Stimulated activated CD8-positive, alpha-beta memory T cell treated with anti-CD3 and anti-CD28 coated beads, Interleukin-7, amount 100 ng/mL, for 1 hour (primary cell): ENCODE measurements at places on chromosomes 4 and X.

GRCh38 chr4:114870987-114871386 lies 242.4 kb downstream of the NDST4 start:
- DNase-seq = no peak

GRCh38 chrX:67545893-67546495 lies 2.2 kb downstream of the AR start:
- no peak for DNase-seq

DNA sequence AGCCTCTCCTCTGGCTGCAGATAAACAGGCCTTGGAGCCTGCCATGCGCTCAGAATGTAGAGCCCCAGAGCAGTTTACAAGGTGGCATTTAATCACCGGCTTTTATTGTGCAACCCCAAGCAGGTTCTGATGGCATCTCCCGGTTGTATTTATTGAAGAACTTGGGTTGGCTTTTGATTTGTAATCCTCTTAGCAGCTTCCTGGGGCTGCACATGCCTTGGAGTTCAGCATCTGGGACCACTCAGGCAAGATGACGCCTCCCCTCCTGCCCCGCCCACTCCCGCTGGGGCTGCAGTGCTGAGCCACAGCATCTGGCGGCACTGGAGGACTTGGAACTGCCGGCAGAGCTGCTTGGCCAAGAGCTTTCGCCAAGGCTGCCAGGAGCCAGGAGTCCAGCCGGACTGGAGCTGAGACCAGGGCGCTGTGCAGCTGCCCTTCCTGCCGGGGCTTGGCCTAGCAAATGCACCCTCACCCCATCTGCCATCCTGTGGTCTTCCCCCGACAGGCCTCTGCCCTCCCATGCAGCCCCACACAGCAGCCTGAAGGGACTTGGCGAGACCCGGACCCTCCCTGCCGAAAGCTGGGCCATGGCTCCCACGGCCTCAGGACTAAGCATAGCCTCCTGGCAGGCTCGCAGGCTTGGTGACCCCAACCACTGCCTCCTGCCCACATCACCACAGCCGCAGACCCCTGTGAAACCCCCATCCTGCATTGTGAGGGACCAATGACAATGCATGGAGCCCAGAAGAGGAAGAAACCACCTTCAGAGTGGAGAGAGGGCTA lies 5.4 kb downstream of the HTRA3 start:
- no peak for DNase-seq

DNA sequence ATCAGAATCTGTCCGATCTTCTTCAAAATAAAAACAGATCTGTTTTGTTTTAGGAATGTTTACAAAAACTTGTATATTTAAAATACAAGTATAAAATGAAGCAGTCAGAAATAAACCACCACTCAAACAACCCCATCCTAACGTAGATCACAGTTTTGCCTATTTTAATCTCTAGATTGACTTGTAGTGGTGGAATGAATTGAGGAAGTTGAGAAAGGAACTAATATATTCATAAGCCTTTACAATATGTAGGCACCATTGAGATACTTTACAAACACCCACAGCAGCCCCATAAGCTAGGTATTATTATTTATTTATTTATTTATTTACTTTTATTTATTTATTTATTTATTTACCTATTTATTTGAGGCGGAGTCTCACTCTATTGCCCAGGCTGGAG lies 52.3 kb upstream of the KLF3 start:
- DNase-seq = no peak

- DNase-seq = no peak
Measured at GRCh38 chr4:6575503-6576240, 683 bp downstream of the MAN2B2 start.

GRCh38 chr4:138185859-138186645 lies 56.1 kb downstream of the SLC7A11 start:
- DNase-seq = no peak

DNA sequence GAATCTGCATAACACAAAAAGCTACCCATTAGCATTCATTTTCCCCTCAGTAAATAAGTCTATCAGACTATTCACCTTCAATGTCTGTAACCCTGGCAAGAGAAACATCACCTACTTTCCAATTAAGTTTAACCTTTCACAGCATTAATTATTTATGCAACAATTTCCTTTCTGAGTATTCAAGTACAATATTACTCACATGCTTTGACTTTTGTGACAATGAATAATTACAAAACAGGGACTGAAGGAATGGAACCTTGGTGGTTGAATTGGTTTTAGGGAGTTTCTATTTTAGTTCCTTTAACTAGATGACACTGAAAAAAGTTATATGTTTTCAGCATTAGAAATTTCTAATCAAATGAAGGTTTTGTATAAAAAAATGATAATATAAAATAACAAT lies 932.3 kb upstream of the EPHA5 start:
- no peak for DNase-seq

GRCh38 chrX:74195605-74196004 lies 108.4 kb upstream of the ZCCHC13 start:
- DNase-seq = no peak

DNA sequence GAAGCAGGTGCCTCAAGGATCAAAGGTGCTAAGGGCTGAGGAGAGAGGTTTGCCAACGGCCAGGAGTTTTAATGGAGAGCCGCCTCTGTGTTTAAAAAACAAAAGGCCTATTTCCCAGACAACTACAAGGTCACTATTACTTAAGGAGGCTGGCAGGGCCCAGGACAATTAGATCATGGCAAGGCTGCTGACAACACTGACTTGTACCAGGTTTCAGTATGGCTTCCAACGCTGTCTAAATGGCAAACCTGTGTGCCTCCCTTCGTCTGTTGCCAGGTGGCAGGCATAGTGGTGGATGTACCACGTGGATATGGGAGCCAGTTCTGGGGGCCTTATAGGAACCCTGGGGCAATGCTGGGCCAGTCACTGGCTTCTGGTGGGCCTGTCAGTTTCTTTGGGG lies 41.0 kb downstream of the NSG1 start:
- DNase-seq = no peak

GRCh38 chr4:153582954-153583702 lies 101.0 kb upstream of the TLR2 start:
- DNase-seq = no peak

DNA sequence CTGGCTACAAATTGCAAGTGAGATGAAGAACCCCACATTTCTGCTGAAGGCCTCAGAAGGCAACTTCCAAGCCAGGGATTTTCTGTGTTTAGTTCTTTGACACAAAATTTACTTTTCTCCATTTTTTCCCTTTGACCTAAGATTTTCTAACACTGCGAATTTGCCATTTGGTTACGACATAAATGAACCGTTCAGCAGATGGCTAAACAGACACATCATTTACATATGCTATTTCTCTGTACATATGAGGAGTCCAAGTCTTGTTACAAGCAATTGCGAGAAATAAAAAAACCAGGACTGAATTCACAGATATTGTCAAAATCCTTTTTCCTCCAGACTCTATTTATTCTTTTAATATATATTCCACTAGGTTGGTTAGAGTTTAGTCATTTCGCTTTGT lies 978.6 kb downstream of the NLGN4X start:
- DNase-seq = no peak
